ENCODE measurements at places on chromosomes 3 and 15.

- DNase-seq, result no peak
Observed at GRCh38 chr3:36957063-36957462, 12.2 kb upstream of the TRANK1 start.

GRCh38 chr15:47794252-47794914 lies 77.1 kb downstream of the SEMA6D start:
- DNase-seq, result no peak

DNA sequence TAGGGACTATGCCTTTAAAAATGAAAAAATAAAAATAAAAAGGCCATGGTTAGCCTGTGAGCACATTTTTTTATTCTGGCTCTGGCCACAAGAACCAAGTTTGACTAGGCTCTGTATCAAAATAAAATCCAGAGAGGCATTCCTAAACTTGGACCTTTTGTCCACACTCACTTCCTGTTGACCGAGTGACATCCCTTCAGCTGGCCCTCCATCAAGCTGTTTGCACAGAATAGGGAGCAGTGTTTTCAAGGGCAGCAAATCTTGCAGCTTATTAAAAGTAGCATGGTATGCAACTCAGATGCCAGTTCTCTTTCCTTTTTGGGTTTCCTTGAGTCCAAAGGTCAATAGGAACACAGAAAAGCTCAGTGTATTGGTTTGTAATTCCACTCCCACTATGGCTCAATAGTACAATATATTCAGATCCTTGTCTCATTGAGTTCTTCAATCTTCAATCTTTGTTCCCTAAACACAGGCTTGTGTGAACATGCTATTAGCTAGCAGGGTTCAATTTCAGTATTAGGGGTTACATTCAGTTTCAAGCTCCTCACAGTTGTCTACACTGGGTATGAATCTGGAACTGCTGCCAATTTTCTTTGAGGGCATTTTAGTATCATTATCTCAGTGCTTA lies 244.5 kb downstream of the RBMS3 start:
- no peak for DNase-seq

GRCh38 chr3:43417133-43417532 lies 130.8 kb downstream of the SNRK start:
- DNase-seq, result no peak

DNA sequence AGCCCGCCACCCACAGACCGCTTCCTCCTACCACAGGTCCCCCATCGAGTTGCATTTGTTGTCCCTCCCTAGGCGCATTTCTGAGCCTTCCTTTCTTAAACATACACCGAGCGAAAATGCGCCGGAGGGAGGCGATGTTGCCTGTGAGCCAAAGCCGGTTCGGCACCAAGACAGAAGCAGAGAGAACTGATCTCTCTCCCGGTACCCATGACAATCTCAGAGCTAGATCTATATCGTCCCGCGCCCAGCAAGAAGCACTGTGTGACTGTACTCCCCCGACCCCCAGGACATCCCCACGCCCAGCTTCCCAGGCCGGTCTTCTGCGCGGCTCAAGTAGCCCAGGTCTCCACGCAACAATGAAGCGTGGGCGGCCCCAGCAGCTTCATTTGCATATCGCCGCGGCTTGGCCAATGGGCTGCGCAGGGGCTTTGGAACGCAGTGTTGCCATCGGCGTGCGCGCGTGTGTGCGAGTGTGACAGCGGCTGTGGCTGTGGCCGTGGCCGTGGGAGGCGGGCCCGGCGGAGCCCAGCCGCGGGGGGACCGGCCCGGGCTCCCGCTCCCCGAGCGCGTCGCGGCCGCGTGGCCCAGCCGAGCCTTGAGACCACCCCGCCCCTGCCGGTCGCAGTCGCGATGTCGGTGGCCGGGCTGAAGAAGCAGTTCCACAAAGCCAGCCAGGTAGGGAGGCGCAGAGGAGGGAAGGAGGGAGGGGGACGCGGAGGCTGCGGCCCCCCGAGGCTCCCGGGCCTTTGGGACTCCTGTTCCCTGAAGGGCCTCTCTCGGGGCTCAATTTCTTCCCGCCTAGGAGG lies at the start of gene SH3GL3:
Gene SH3GL3 (plus strand): TSS at position 438 of the 806 bp plus-strand sequence. CDS start 193 bp downstream, at position 631.
- peak; percentile 56 for DNase-seq

DNA sequence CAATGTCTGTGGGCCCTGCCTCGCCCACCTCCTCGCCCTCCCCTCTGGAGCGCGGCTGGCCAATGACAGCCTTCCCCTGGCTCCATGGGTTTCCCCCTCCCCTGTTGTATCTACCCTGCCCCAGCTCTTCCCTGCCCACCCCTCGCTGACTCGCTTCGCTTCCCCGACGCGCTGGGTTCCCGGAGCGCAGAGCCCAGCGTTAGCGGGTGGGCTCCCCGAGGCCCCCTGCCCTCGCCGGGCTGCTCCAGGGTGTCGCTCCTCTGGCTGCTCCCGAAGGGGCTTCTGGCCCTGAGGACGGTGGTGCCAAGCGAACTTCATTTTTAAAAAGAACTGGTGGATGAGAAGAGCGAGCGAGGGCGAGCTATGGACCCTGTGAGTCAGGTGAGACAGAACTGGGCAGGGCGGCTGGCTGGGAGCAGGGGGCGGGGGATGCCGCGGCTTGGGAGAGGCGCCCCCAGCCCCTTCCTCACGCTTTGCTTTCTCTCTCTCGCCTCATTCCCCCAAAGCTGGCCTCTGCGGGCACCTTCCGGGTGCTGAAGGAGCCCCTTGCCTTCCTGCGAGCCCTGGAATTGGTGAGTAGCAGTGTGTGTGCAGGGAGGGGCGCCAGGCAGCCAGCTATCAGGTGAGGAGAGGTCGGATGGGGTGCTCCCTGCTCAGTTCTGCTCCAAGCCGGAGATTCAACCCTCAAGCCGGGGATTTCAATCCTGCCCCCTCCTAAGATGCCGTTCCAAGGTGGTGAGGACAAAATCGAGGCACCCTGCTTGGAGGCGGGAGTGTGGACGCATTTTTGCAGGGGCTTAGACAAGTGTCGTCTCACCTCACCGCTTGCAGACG lies at the start of gene SYNPR:
Gene SYNPR (plus strand): TSS at position 138 of the 834 bp plus-strand sequence.
- DNase-seq, result no peak

DNA sequence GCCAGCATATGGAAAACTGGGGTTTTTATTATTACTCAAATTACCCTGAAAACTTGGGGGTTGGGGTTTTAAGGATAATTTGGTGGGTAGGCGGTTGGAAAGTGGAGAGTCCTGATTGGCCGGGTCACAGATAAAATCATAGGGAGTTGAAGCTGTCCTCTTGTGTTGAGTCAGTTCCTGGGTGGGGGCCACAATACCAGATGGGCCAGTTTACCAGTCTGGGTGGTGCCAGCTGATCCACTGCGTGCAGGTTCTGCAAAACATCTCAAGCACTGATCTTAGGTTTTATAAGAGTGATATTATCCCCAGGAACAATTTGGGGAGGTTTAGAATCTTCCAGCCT lies 4.9 kb upstream of the ZNF662 start:
- DNase-seq, result no peak

DNA sequence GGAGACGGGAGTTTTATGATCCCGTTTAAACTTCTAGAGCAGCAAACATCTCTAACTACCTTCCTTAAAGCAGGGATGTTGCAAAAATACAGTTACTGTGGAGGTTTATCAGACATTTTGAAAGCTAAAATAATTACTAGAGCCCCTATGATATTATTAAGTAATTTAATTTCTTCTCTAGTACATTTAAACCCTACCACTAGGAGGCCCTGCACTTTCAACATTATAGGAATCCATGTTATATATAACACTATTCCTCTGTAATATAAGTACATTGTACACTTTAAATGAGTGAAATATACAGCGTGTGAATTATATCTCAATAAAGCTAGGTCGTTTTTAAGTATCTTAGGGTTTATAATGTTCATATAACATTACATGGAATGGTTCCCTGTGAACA lies 11.5 kb downstream of the SETMAR start:
- no peak for DNase-seq

DNA sequence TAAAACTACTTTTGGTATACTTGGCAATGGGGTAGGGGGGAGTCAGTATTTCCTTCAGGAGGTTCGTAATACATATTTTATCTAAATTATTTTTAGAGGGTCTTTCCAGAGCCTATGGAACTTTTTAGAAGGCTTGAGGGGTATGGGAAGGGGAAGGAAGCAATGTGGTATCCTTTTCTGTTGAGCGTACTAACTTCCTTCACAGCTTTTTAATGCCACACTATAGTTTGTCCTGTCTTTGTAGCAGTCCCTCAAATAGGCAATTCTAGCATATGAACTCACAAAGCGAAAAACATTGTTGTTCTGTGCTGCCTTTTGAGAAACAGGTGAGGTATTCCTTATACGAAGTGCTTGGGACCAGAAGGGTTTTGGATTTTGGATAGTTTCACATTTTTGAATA lies 22.3 kb upstream of the P2RY13 start:
- no peak for DNase-seq

GRCh38 chr3:184349563-184350470 lies 11.6 kb downstream of the CLCN2 start:
- no peak for DNase-seq

GRCh38 chr3:16633948-16634347 lies 28.7 kb upstream of the DAZL start:
- DNase-seq, result no peak

DNA sequence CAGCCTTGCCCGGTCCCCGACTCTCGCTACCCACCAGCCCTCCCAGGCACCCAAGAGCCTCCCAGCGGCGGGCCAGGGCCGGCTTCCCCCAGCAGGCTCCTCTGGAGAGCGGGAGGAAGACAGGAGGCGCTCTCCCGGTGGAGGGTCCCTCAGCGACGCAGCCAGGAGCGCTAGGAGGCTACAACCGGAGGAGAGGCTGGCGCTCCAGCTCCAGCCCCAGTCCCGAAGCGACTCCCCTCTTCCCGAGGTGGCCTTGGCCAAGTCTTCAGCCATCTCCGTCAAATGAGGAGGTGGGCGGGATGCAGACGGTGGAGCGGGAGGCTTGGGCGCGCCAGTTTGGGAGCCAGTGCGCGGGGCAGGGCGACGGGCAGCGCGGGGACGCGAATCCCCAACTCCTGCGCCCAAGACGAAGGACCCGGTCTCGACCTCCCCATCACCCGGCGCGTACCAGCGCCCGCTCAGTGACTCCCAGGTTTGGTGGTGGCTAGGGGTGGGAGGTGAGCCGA lies 722 bp downstream of the CHRNA3 start:
- no peak for DNase-seq

DNA sequence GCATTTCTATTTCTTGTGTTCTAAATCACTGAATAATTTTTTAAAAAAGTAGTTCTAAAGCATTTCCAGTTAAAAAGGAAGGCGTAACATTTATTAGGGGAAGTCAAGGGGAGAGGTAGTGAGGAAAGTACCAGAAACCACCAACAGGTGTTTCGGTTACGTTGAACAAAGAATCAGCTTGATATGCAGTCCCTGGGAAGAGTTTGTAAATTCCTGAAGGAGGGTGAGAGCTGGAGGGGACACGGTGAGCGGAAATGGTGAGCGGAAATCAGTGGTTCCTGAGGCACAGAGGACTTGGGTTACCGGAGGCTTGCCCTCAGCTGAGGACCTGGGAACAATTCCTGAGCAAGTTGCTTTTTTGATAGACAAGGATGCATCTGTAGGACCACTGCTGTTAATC lies 17.8 kb downstream of the MAP2K1 start:
- no peak for DNase-seq

DNA sequence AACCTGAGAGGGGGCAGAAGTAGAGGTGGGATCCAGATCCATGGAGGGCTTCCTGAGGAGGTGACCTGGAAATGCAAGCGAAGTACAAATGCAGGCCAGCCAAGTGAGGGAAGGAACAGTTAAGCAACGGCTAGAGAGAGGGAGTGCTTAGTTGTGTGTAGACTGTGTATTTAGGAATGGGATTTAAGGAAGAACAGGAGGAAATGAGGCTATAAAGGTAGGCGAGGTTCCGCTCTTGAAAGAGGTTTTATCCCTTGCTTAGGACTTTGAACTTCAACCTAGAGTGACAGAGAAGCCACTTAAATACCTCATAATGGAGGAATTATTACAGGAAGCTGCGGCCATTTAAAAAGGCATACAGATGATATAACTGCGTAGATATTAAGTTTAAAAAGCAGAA lies 295.1 kb downstream of the THSD4 start:
- DNase-seq, result no peak

GRCh38 chr15:77376770-77377169 lies 43.1 kb downstream of the PEAK1 start:
- no peak for DNase-seq

- no peak for DNase-seq
Observed at GRCh38 chr3:72190050-72190449, 405.1 kb upstream of the PROK2 start.

DNA sequence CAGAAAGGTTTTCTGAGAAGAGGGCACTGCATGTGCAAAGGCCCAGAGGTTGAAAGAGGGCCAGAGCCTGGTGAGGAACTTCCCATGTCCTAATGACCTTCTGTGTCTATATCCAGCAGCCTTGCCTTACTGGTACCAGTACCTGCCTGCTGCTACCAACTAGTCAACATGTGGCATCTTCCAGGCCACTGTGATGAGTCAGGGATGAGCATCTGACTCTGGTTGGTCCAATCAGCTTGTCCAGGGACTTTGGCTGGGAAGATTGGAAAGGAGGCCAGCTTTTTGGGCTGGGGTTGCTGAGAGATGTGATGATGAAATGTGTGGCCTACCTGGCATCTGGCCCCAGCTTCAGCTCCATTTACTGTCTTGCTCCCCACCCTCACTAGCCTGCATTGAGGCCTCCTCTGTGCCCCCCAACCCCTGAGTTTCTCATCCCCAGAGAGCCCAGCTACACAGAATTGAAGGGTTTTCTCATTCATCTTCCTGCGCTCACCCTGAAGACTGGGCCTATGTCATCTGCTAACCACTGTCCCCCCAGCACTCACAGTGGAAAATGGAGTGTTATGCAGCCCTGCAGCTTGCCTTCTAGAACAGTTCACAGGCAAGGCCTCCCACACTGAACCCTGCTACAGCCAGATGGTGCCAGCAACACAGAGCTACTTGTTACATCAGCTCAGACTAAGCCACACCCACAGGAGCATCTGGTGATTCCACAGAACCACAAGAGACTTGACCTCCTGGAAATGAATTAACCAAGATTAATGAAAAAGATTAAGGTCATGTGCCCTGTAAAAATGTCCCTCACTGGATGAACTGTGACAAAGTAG lies 1.3 kb upstream of the TWF2 start:
- peak; percentile 71 for DNase-seq

DNA sequence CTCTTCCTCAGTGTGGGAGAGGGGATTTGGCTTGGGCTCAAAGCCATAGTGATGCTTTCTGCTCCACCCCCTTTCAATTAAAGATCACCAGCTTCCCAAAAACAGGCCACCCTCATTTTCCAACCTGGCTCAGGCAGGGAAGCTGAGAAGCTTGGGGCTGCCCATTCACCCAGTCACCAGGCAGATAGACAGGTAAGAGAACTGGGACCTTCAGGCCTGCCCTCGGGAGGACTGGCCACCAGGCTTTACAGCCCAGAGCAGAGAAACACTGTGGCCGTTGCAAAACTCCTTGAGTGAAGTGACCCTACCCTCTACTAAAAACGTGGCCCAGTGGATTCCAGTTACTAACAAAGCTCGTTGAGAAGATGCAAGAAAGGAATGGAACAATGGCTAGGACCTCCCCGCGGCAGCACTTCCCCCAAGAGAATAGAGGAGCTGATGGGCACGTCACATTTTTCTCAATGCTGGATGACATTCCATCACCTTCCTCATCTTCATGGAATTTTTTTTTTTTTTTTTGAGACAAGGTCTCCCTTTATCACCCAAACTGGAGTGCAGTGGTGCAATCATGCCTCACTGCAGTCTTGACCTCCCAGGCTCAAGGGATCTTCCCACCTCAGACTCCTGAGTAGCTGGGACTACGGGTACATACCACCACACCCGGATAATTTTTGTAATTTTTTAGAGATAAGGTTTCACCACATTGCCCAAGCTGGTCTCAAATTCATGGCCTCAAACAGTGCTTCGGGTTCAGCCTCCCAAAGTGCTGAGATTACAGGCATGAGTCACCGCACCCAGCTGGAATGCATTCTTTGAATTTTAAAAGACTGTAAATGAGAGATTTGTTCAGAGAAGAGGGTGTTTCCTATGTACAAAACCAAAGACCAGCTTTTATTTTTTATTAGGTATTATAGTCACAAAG lies 37.9 kb downstream of the LIPC start:
- no peak for DNase-seq

GRCh38 chr3:122944671-122945161 lies 82.8 kb downstream of the SEMA5B start:
- no peak for DNase-seq
